CD4-positive, alpha-beta T cell (primary cell): ENCODE measurements at places on chromosomes 6 and 20. TPM values are rescaled to one million over a fixed set of nuclear protein-coding genes. Genes with fewer than 3 reads are reported as not detected.
A peak's percentile ranks its signal among the peaks of the same experiment; 100 is the strongest.

DNA sequence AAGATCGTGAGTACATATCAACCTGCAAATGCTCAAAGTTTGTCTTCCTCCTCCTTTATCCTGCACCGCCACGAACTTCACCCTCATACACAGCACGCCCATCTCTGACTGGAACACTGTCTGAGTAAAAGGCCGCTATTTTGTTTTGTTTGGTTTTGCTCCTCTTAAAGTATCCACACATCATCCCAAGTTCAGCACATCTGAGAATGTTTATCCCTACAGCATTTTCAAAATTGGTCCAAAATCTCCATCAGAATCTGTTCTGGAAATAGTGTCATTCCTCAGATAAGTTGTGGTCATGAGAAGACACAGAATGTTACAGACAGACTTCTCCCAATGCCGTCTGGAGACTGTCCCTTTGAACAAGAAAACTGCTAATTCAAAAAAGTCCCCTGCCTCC, 251.6 kb upstream of the ARID1B start:
- no peak for DNase-seq

DNA sequence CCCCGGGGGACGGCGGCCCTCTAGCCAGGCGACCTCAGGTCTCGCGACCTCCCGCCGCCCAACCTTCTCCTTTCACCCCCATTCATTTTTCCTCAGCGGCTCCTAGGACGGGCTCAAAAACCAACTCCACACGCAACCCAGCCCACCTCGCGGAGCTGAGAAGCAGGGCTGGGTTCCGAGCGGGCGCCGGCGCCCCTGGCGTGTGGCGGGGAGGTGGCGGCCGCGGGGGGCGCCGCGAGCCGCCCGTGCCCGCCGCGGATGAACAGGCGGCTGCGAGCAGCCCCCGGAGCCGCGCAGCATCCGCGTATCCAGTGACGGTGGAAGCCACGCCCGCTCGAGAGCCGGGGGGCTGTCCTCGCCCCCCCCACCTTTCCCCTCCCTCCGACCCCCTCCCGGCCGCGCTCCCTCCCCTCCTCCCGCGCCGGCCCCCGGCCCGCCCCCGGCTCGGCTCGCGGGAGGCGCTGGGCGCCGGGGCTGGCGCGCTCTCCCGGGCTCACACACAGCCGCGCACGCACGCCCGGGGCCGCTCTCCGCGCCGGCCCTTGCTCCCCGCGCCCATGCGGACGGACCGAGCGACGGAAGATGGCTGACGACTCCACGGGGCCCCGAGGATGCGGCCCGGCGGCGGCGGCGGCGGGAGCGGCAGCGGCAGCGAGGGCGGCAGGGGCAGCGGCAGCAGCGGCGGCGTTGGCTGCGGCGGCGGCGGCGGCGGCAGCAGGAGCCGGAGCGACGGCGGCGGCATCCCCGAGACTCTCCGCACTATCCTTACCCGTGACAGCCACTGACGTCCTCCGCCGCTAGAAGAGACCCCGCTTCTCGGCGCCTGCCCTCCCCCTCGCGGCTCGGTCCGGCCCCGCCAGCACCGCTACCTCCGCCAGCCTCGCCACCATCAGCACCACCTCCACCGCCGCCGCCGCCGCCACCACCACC, at the start of gene SOBP:
SOBP (plus strand) TSS at position 482 of the 930 bp plus-strand sequence. CDS start 500 bp downstream, outside the sequence.
- peak; percentile 62 for DNase-seq

- DNase-seq, result peak; percentile 18
Observed at GRCh38 chr6:105981002-105981887, 104.9 kb upstream of the PRDM1 start.

GRCh38 chr6:11346516-11346915, 114.0 kb upstream of the NEDD9 start:
- no peak for DNase-seq

DNA sequence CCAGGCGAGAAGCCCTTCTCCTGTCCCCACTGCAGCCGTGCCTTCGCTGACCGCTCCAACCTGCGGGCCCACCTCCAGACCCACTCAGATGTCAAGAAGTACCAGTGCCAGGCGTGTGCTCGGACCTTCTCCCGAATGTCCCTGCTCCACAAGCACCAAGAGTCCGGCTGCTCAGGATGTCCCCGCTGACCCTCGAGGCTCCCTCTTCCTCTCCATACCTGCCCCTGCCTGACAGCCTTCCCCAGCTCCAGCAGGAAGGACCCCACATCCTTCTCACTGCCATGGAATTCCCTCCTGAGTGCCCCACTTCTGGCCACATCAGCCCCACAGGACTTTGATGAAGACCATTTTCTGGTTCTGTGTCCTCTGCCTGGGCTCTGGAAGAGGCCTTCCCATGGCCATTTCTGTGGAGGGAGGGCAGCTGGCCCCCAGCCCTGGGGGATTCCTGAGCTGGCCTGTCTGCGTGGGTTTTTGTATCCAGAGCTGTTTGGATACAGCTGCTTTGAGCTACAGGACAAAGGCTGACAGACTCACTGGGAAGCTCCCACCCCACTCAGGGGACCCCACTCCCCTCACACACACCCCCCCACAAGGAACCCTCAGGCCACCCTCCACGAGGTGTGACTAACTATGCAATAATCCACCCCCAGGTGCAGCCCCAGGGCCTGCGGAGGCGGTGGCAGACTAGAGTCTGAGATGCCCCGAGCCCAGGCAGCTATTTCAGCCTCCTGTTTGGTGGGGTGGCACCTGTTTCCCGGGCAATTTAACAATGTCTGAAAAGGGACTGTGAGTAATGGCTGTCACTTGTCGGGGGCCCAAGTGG, 5.3 kb downstream of the SNAI1 start:
- DNase-seq, result no peak

The BHLHE23 gene
- not detected for total RNA-seq

GRCh38 chr6:167800549-167800948, 26.2 kb upstream of the AFDN start:
- DNase-seq, result no peak

DNA sequence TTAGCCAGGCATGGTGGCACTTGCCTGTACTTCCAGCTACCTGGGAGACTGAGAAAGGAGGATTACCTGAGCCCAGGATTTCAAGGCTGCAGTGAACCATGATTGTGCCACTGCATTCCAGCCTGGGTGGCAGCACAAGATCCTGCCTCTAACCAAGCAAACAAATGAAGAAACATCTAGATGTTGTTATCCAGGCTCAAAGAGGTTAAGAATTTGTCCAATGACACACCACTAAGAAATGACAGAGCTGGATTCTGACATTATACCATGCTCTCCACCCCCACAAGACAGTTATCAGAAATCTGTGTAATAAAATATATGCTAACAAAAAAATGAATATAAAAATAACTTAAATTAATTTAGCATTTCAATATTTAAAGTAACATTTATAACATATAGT, 925.5 kb upstream of the SLC35B3 start:
- no peak for DNase-seq

- DNase-seq, result no peak
Observed at GRCh38 chr6:139568956-139569538, 194.6 kb upstream of the CITED2 start.

- DNase-seq, result peak; percentile 91
Observed at GRCh38 chr20:36064658-36065426, 89.7 kb upstream of the EPB41L1 start.

GRCh38 chr6:74713941-74714340, 491.9 kb downstream of the COL12A1 start:
- no peak for DNase-seq

DNA sequence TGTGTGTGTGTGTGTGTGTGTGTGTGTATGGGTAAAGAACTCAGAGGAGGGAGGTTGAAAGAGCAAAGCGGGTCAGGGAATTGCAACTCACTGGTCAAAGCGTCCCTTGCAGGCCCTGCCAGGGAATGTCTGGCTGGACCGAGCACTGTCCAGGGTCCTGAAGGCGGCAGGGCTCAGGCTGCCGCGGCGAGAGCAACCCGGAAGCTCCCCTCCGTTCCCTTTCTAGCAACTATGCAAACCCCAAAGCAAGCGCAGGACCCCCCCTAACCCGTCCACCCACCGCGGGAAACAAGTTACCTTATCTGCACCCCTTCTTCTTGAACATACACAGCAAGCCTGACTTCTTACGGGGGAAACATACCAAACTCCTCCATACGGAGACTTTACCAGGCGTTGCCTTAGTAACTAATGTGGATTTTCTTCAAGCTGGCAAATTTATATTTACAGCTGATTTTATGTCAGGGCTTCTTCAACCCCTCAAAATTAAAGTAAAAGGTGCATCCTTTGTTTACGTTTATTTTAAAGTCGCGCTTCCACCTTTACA, 538 bp upstream of the GRM1 start:
- peak; percentile 4 for DNase-seq

DNA sequence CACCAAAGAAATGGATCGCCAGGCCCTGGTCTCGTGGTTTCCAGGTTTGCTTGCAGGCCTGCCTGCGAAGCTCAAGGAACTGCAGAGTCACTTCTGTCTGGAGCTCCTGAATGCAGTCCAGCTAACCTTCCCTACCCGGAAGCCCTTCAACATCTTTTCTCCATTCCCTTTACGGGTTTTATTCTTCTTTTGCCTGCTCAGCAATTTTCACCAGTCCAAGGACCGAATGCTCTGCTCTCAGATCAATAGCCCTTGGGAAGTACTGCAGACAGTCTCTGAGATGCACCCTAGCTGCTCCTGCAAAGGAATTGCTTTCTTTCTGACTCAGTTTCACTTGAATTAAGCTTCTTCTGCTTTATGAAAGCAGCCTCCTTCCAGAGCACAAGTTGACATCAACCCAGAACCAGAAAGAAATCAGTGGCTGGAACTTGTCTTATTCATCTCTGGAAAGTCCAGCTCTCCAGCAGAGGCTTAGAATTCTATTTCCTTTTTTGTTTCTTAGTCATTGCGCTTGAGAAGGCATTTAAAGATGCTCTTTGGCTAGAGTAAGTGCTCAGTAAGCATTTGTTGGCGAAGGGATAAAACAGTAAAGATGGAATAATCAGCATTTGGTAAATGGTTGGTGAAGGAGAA, 18.7 kb upstream of the YWHAB start:
- DNase-seq, result no peak

- no peak for DNase-seq
Observed at GRCh38 chr20:8470156-8470555, 338.1 kb downstream of the PLCB1 start.

The TPD52L1 gene
- not detected for total RNA-seq

DNA sequence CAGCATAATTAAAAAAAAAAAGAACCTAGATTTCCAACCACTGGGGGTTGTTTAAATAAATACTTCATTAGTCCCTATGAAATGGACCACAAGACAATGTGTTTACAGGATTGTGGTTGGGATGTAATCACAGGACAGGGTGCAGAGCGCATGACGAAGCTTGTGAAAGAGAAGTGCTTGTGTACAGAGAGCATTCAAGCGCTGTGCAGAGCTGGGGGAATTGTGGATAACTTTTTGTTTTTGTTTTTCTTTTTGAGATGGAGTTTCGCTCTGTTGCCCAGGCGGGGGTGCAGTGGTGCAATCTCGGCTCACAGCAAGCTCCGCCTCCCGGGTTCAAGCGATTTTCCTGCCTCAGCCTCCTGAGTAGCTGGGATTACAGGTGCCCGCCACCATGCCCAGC, 22.3 kb downstream of the LAMA5 start:
- DNase-seq, result no peak

The UBE2C gene
- total RNA-seq, result 0.64 TPM

DNA sequence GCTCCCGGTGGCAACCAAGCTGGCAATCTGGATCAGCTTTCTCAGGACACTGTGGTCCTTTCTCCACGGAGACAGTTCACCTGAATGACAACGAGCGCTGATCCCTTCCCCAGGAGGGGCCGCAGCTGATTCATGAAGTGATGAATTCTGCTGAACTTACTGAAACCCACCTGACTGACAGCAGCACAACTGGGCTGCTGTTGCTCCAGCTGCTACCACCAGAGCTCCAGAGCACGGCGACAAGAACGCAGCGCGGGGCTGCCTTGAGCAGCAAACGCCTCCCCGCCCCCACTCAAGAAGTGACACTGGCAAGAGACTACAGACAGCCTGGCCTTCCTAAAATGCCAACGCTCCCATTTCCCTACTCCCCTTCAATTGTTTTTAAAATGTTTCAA, 10.0 kb downstream of the PXDC1 start:
- DNase-seq, result no peak

GRCh38 chr20:846894-847278, 13.4 kb downstream of the FAM110A start:
- no peak for DNase-seq

- DNase-seq, result peak; percentile 24
Observed at GRCh38 chr20:59402681-59403080, 102.3 kb downstream of the EDN3 start.

The CALHM4 gene
- total RNA-seq, result not detected

- no peak for DNase-seq
Observed at GRCh38 chr6:24660105-24660504, 6.6 kb downstream of the TDP2 start.

GRCh38 chr6:104940893-104941728, 15.8 kb upstream of the LIN28B start:
- peak; percentile 37 for DNase-seq

The CENPW gene
- total RNA-seq, result 1.0 TPM

DNA sequence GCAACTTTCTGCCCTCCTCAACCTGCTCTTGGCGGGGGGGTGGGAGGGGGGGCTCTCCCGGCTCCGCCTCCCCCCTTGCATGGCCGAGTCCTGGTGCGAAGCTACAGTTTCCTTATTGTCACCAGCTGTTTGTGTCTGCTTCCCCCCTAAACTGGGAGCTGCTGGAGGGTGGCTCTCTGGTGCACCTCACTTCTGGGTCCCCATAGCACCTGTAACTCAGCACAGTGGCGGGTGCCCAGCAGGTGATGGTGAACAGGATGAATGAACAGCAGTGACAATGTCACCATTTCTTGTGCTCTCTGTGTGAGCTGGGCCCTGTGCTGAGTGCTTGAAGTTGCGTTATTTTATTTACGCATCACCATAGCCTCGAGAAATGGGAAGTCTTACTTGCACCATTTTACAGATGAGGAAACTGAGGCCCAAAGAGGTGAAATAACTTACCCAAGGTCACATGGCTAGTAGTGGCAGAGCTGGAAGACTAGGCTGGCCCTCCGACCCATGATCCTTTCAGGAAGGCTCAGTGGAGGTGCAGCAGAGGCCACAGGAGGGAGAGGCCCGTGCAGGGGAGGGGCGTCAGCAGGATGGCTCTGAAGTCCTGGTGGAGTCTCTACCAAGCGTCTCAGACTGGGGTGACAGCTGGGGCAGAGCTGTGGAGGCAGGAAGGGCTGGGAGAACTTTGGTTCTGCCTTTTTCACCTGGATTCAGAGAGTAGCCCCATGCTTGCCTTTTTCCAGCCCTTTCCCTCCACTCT, 41.8 kb downstream of the SRC start:
- peak; percentile 9 for DNase-seq
